Stimulated activated CD4-positive, alpha-beta T cell treated with anti-CD3 and anti-CD28 coated beads, Interleukin-1b, Interleukin-23, amount 100 ng/mL, for 4 hours (primary cell): ENCODE measurements at places on chromosomes 7 and 10.

GRCh38 chr10:71128311-71128980 lies 83.9 kb upstream of the UNC5B start:
- DNase-seq, result no peak

- no peak for DNase-seq
Observed at GRCh38 chr10:30637881-30638467, 8.4 kb upstream of the LYZL2 start.

DNA sequence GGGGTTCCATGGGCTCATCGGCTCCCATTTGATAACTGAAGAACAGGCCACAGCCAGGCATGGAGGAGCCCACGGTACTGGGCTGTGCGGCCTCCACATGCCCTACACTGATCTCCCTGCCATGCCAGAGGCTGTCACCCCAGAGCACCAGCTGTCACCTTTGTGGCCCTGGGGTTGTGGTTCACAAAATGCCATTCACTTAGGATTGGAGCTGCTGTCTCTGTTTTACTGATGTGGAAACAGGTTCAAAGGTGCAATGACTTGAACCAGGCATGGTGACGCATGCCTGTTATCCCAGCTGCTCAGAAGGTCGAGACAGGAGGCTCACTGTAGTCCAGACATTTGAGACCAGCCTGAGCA lies 4.3 kb upstream of the UPK3B start:
- DNase-seq, result no peak

- no peak for DNase-seq
Observed at GRCh38 chr10:113044016-113044755, 94.1 kb downstream of the TCF7L2 start.

DNA sequence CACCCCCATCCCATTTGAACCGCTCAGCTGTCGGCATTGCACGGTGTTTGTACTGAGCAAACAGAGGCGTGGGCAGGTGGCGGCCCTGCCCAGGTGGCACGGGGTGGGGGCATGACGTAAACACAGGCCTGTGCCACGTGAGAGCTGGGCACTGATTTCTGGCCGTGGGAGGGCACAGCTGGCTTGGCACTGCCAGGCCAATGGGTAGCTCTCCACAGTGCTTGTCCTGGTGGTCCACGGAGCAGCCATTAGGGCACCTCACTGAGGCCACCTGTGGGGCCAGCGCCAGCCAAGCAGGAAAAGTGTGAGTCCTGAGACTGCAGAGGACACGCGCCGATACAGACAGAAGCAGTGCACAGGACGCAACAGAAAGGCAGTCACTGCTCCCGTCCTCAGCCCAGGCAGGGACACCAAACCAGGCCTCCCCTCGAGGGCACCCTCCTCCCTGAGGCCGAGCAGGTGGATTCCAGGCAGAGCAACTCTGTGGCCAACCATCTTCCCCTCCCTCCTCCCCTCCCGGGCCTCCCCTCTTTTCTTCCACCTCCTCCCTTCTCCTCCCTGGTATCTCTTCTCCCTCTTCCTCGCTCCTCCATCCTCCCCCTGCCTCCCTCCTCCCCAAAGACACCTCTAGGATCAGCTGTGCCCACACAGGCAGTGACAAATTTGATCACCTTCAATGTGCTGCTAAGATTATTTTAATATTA lies 258.7 kb downstream of the ELFN1 start:
- DNase-seq, result no peak

DNA sequence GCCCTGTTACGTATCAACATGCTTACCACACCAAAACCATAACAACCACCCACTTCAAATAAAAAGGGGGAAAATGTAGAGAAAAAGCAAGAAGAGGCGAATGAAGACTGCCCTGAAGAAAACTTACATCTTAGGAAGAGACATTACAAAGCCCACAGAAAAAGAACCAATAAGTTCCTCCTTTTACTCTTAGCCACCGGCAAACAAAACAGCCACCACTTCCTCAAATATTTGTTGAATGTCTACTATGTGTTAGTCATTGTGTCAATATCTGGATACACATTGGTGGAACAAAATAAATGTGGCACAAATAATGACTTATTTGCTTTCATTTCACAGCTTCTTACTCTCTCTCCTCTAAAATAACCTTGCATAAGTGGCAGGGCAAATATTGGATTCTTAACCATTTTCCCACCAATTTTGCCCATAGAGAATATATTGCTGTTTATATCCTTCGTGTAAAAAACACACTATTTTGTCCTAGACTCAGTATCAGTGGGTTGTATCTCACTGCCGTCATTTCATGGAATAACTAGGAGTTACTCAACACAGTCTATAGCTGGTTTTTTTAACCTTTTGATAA lies 106.8 kb downstream of the ANK3 start:
- DNase-seq, result no peak

GRCh38 chr7:47265621-47266020 lies 316.3 kb downstream of the TNS3 start:
- no peak for DNase-seq

- DNase-seq, result no peak
Observed at GRCh38 chr7:141013345-141013715, 1.4 kb downstream of the MRPS33 start.

DNA sequence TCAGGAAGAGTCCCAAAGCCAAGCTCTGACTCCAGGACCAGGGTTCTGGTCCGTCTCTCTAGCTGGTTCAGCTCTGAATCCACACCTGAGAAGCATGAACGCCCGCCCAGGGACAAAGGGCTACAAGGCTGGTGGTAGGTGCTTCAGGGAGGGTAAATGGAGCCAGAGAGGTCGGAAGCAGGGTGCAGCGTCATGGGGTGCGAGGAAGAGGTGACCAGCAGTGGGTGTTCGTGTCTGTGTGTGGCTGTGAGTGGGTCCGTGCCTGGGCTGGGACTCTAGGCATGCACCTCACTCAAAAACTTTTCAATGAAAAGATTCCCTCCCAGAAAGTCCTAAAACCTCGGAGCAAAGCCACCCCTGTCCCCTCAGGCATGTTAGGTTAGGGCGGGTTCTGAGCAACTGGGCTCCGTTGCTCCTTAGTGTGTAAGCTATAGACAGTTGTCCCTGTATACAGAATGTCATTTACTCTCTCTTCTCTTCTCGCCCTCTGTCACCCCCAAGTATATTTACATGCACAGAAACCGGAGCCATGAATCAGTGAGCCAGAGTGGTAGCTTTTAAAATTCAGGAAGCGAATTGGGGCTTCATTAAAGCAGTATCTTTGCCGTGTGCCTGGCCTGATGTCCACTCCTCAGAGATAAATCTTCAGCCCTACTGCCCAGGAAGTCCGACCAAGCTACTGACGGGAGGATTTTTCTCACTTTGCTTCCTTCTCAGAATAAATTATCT lies 12.3 kb upstream of the GATA3 start:
- no peak for DNase-seq

DNA sequence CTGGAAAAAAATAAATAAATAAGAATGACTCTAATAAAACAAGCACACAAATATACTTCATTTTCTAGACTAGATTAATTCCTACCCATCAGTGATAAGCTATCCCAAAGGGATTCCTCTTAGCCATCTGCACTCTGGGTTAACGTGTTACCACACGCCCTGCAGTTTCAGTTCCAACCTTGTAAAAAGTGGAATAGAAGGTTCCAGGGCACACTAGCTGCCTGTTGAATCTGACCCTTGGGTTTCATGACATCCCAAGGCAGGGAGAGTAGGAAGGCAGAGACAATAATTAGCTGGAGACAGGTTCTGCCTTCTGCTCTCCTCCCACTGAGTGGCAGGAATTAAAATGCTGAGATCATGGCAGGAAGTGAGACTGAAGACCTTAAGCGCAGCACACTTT lies 33.5 kb downstream of the SLC37A3 start:
- DNase-seq, result no peak

- DNase-seq, result no peak
Observed at GRCh38 chr10:88901206-88901983, 21.4 kb downstream of the STAMBPL1 start.

GRCh38 chr7:99505324-99505662 lies 831 bp downstream of the ZKSCAN5 start:
- DNase-seq, result no peak

DNA sequence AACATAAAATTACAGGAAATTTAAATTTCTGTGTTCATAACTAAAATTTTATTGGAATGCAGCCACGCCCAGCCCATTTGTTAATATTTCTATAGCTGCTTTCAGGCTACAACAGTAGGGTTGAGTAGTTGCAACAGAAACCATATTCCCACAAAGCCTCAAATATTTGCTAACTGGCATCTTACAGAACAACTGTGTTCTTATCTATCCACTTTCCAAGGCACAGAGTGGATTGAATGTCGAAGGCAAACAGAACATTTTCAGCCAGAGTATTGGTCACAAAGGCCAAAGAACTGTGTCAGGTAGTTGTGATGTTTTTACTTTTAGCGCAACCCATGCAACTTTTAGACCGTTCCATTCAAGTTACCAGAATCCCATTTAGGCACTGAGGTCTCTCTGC lies 51.1 kb upstream of the OPN4 start:
- no peak for DNase-seq

DNA sequence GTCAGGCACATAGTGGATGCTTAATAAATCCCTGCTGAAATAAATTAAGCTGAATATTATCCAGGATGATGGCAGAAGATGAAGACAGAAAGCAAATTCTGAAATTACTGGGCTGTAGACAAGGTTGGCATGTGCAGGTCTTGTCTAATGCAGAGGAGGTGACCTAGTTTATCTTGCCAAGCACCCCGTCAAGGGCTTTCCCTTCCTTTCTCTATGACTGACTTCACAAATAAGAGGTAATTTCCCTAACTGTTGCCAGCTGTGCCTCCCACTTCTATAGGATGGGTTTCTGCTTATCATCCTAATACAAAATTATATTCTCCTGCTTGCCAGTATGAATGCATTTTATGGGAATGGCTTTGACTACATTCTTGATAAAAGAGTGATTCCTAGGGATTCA lies 38.0 kb downstream of the LHFPL3 start:
- DNase-seq, result no peak

DNA sequence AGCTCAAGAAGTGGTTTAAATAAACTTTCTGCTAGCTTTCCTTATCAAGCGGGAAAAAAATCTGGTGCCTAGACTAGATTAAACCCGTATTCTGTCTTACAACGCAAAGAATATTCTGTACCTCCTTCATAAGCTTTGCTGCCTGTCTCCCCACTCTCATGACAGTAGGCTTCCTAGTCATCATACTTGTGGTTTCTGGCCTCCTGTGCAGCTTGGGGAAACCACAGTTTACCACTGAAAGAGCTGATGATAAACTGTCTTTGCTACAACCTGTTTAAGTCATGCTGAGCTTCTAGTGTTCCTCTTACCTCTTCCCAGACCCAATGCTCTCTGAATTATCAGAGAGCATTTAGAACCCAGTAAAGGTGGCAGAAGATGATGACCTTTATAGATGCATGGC lies 55.0 kb downstream of the PODXL start:
- DNase-seq, result peak; percentile 23

GRCh38 chr7:74599244-74599643 lies 58.3 kb upstream of the GTF2I start:
- no peak for DNase-seq

- no peak for DNase-seq
Observed at GRCh38 chr10:71045204-71045809, 156.9 kb upstream of the PCBD1 start.
